ENCODE measurements at places on chromosomes 3 and 15. TPM values are rescaled to one million over a fixed set of nuclear protein-coding genes. Genes with fewer than 3 reads are reported as not detected.

- peak; percentile 87 for DNase-seq
Observed at GRCh38 chr3:195133462-195133861, 137.5 kb downstream of the XXYLT1 start.

GRCh38 chr3:138331143-138331894 is 1.7 kb upstream of the NME9 start:
- no peak for DNase-seq

DNA sequence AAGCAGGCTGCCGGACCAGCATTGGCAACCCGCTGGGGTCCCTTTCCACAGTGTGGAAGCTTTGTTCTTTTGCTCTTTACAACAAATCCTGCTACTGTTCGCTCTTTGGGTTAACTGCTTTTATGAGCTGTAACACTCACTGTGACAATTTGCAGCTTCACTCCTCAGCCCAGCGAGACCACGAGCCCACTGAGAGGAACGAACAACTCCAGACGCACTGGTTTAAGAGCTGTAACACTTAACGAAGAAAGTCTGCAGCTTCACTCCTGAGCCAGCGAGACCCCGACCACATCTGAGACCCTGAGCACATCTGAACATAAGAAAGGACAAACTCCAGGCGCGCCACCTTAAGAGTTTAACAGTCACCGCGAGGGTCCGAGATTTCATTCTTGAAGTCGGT is 10.7 kb upstream of the CCR4 start:
- DNase-seq: no peak

GRCh38 chr15:67922106-67922675 is 82.3 kb upstream of the RNU6-1 start:
- DNase-seq: no peak

GRCh38 chr3:129144786-129145185 is 16.1 kb downstream of the ISY1 start:
- DNase-seq: no peak

The NANOGP8 gene
- total RNA-seq: not detected

GRCh38 chr3:154538566-154539360 is 108.8 kb upstream of the GPR149 start:
- peak; percentile 54 for DNase-seq

DNA sequence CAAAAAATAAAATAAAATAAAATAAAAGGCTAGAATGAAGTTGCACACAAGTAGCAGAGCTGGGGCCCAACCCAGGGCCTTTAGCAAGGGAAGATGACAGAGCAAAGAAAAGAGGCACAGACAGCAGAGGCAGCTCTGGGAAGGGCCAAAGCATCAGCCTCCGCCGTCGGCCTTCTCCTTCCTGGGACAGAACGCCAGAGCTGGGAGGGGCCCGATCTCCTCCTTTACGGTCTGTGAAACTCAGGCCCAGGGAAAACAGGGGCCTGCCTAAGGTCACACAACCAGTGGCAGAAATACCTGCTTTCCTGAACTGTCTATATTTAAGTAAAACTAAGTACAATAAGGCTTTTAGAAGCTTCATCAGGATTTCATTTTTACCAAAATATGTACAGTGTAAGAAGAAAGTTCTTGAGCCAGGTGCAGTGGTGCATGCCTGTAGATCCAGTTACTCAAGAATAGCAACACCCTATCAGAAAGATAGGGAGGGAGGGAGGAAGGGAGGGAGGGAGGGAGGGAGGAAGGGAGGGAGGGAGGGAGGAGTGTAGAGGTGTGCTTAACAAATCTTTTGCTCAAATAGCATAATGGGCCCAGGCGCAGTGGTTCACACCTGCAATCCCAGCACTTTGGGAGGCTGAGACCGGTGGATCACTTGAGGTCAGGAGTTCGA is 43.0 kb upstream of the MUC4 start:
- DNase-seq: no peak

DNA sequence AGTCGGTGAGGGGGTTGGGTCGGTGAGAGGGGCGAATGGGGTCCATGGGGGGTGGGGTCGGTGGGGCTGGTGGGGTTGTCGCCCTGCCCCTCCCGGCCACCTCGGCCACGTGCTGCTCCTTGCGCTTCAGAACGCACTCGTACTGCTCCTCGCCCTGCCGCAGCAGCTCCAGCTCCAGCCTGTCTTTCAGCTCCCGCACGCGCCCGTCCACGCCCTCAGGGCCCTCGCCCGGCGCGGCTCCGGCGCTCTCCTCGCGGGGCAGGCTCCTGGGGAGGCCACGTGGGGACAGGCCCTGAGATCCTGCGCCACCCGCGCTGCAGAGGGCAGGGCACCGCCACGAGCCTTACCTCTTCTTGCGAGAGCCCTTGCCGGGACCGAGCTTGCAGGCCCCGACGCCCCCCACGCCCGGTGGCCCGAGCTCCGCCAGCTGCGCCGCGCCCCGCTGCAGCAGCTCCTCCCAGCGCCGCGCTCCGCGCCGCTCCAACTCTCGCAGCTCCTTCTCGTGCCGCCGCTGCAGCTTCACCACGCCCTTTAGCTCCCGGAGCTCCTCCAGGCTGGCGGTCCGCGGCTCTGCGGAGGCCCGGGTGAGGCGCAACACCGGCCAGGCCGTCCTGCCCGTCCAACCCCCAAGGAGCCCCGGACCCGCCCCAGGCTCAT is 8.2 kb upstream of the ANKRD63 start:
- DNase-seq: peak; percentile 43

The CHRFAM7A gene
- total RNA-seq: 0.51 TPM

The PATL2 gene
- total RNA-seq: 0.13 TPM

DNA sequence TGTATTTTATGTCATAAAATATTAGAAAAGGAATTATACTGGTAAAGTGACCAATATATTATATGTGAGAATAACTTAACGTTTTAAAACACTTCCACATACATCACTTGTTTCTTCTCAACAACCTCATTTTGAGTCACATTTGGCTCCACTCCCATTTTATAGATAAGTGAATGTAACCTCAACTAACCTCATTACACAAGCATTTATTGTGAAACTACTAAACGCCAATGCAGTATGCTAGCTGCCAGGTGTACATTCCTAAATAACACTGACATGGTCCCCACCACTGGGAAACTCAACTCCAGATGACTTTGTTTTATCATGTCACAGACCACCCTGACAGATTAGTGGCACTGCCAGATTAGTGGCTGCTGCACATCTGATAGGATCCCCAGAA is 249.7 kb upstream of the CNTN4 start:
- peak; percentile 48 for DNase-seq

DNA sequence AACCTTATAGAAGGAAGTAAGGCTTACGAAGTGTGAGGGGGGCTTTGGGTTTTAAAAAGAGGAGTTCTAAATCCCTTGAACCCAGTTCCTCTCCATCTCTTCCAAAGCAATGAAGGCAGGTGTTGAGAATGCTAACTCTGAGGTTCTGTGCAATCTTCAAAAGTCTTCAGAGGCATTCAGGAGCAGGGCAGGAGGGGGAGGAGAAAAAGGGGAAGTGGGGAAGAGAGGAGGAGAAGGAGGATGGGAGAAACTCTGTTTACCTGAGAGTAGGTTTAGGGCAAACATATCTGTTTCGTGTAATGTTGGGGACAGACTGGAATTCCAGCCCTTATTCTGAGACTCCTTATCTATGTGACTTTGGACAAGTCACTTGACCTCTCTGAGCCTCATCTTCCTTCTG is 36.9 kb downstream of the FAM3D start:
- no peak for DNase-seq

DNA sequence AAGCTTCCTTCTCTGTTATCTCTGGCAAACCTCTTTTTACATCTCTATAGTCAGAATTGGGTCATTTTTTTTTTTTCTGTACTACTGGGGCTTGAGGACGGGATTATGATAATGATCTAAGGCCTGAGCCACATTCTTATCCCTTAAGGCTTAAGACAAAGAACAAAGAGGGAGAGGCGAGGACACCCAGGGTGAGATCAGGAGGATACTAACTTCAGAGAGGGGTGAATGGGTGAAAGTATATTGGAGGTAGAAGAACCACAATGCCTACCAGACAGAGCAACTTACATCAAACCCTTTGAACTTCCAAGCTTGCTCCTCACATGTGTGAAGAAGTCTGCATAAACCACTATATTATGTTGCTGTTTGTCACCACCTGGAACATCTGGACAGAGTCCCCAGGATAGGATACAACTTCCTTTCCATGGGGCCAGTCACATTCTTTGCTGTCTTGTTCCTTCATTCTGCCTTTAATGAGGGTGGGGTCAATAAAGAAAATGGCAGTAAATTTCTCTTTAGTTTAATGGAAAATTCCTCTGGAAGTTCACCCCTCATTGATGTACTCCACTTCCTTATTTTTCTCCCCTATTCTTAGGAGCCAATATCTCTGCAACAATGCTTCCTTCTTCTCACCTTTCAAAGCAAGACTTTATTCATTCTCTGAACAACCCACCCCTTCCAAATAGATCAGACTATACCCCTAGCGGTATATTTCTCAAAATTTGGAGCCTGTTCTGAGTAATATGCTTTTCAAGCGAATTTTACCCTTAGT is 9.1 kb upstream of the PDCD6IP start:
- DNase-seq: no peak

- no peak for DNase-seq
Observed at GRCh38 chr3:16395212-16395611, 118.3 kb downstream of the RFTN1 start.

The MB21D2 gene
- 9.6 TPM for total RNA-seq

The SLC24A5 gene
- total RNA-seq: not detected

The SUSD5 gene
- not detected for total RNA-seq

The DNAH12 gene
- 0.13 TPM for total RNA-seq

GRCh38 chr3:72133329-72134011 is 348.5 kb upstream of the PROK2 start:
- DNase-seq: no peak

The USP19 gene
- total RNA-seq: 44.4 TPM

DNA sequence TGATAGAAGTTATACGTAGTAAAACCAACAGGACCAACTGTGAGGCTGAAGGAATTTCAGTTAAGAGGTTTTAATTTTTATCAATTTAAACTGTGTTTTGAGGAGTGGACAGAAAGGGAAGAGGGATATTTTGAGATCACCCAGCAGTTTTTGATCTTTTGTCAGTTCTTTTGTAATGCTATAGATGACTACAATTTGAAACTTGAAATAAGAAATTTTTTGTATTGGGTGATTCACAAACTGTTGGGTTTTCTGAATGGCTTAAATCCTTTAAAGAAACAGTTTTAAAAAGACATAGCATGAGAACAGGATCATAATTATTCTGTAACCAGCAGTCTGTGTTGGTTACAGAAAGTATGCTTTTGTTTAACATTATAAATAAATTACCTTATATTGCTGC is 67.4 kb downstream of the TCF12 start:
- no peak for DNase-seq

- DNase-seq: no peak
Observed at GRCh38 chr3:112474796-112475195, 24.5 kb downstream of the BTLA start.

- DNase-seq: peak; percentile 93
Observed at GRCh38 chr3:195102609-195103467, 168.1 kb downstream of the XXYLT1 start.

- no peak for DNase-seq
Observed at GRCh38 chr3:113151461-113152031, 59.8 kb upstream of the BOC start.

GRCh38 chr15:85000189-85000864 is 18.7 kb downstream of the PDE8A start:
- DNase-seq: no peak
